Stimulated activated CD4-positive, alpha-beta T cell treated with anti-CD3 and anti-CD28 coated beads, Interleukin-1b, Interleukin-23, amount 100 ng/mL, for 1 hour (primary cell): ENCODE measurements at places on chromosomes 6 and 20.

DNA sequence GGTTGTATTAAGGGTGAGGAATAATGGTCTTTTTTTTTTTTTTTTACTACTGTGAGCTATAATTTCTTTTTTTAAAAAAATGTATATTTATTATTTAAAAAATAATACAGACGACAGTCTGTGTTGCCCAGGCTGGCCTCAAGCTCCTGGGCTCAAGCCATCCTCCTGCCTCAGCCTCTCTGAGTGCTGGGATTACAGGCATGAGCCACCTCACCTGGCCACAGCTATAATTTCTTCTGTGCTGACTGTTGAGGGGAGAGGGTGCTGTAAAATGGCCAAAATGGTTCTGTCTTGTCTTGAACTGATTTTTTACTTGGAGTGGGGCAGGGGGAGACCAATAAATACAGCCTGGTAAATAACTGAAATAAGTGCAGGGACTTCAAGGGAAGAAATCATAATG is 3.6 kb downstream of the SRSF3 start:
- DNase-seq = no peak

- DNase-seq = no peak
These were observed 64.3 kb upstream of the EPB41L1 start for GRCh38 chr20:36090223-36090622.

GRCh38 chr20:50909413-50909812 is 21.8 kb downstream of the ADNP start:
- no peak for DNase-seq

GRCh38 chr6:81138236-81138635 is 614.2 kb downstream of the TENT5A start:
- no peak for DNase-seq

DNA sequence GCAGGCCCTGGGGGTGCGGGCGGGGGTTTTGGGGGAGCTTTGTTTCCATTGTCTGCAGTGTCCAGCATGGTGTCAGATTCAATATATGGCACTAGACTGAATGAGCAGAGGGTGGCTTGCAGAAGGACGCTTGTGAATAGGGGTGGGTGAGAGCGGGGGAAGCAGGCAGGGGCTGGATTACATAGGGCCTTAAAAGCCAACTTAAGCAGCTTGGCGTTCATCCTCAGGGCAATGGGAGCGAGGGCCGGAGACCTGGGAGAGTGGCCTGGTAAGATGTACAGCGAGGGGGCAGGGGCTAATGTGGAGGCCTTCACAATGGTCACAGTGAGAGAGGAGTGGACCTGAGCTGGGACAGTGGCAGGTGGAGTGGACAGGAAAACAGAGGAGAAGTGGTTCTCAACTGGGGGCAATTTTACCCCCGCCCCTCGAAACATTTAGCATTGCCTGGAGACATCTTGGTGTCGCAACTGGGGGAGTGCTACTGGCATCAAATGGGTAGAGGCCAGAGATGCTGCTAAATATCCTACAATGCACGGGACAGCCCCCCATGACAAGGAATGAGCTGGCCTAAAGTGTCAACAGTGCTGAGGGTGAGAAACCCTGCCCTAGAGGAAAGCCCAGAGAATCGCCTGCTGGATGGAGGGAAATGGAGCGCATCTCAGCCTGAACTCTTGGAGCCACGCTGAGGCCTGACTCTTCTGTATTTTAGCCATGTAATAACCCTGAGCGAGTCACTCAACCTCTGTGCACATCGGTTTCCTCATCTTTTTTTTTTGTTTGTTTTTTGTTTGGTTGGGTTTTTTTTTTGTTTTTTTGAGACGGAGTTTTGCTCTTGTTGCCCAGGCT is 15.1 kb upstream of the BAK1 start:
- DNase-seq = no peak

GRCh38 chr20:38217791-38218565 is 42.6 kb downstream of the KIAA1755 start:
- DNase-seq = no peak

GRCh38 chr6:48986845-48987244 is 476.2 kb downstream of the MMUT start:
- no peak for DNase-seq

- no peak for DNase-seq
These were observed 734 bp downstream of the TPBG start for GRCh38 chr6:82364087-82365015.

- DNase-seq = no peak
These were observed 729.2 kb upstream of the MARCKS start for GRCh38 chr6:113127786-113128419.
